Activated CD4-positive, alpha-beta T cell treated with anti-CD3 and anti-CD28 coated beads for 4 hours (primary cell): ENCODE measurements at places on chromosomes 3 and 15.

DNA sequence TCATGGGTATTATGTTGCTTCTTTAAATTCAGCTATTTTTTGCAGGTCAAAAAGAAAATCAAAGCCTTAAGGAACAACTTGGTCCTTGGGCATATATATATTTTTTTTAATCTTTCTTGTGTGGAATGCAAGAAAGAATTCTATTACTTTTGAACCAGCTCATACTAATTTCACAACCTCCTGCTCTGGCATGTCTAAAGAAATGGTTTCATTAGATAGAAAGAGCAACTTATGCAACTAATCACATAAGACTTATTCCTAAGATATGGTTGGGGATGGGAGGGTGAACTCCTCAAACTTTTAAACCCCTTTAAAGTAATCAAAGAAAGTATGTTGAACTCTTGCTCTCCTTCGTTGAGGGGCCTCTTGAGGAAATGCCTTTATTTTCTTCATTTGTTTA lies 114.9 kb downstream of the GMNC start:
- no peak for DNase-seq

GRCh38 chr3:177193688-177194268 lies 3.5 kb downstream of the TBL1XR1 start:
- DNase-seq: no peak

GRCh38 chr3:38150780-38151528 lies 12.5 kb downstream of the MYD88 start:
- DNase-seq: no peak

- DNase-seq: peak; percentile 5
Measured at GRCh38 chr3:69385723-69386555, at the start of gene FRMD4B. Gene FRMD4B, minus strand, starts transcription at chr3:69386088. Its CDS starts 99 bp downstream, at chr3:69385989.

- DNase-seq: no peak
Measured at GRCh38 chr3:172614340-172615274, 91.4 kb upstream of the TNFSF10 start.

DNA sequence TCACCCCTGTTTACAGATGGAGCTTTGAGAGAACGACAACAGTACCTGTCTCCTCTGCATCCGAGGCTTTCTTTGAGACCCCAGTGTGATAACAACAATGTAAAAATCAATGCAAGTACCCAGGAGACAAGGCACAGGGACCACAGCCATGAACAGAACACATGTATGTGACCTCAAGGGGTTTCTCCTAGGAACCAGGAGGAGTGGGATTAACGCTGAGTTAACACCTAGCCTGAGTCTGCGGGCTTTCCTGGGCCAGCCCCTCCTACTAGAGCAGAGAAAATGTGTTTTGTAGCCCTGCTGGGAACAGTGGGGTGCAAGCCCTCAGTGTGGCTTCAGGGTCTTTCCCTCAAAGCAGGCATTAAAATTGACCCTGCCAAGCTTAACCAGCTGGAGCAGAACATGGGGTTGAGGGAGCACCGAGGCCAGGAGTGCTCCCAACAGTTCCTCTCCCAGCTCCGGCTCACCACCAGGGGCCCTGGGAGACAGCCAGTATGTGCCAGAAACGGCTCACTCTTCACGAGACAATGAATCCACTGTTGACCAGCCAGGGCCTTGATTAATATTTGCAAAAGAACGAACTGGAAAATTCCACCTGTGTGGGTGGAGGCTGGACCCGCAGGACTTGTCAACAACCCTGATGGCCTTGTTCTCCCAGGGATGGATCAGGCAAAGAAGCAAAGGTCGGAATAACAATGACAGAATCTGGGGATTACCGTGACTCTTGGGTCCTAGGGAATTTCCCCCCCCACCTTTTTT lies 3.6 kb downstream of the CHDH start:
- no peak for DNase-seq

DNA sequence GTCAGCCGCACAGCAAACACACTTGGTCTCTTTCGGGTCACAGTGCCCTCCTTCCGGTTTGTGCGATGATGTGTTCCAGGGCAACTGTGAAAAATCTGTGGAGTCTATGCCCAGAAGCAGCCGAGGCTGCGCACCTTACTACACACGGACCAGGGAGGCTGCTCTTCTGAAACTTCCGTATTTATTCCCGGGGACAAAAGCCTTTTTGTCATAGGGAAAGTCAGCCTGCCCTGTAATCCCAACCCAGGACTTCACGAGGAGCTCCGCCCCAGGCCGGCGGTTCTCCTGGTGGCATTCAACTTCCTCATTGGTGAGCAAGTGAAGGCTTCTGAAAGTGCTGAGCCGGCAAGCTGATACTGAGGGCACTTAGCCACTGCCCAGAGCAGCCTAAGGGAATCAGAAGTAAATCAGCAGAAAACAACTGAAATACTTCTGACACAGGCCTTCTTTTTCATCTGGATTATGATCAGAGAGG lies 126.5 kb downstream of the FMN1 start:
- no peak for DNase-seq

GRCh38 chr3:197491923-197492664 lies 63.7 kb downstream of the BDH1 start:
- DNase-seq: no peak

DNA sequence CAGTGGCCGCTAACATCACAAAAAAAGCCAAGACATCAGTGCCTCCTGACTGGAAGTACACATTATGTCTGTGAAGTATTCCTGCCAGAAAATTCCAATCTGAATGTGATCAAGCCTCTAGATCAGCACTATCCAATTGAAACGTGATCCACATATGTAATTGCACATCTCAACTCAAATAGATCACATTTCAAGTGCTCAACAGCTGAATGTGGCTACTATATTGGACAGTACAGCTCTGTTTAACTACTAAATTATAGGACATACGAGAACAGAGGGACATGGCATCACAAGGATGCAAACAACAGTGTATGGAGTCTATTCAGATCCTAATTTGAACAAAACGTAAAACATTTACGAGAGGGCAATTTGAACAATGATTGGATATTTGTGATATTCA lies 542 bp upstream of the UBAP1L start:
- no peak for DNase-seq

- no peak for DNase-seq
Measured at GRCh38 chr3:56468184-56469106, at the start of gene ERC2. Gene ERC2, minus strand, starts transcription at chr3:56468467.

DNA sequence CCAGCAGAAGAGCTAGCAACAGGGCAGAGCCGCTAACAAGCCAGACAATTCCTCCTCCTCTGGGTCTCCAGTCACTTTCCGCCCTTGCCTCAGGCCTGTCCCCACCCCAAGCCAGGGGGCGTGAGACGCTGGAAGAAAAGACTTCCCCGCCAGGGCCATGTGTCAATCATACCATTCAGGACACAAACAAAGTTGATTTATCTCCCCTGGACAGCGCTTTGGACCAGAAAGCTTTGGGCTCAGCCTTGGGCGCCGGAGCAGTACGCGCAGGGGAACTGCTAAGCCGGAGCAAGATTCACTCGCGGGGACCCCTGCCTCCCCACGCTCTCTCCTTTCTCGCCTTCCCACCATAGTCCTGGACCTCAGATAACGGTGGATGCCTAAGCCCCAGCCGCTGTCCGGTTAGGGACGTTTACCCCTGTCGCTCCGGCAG lies 479 bp downstream of the LRRC2 start:
- no peak for DNase-seq

GRCh38 chr15:39040861-39041260 lies 476.2 kb upstream of the RASGRP1 start:
- no peak for DNase-seq

DNA sequence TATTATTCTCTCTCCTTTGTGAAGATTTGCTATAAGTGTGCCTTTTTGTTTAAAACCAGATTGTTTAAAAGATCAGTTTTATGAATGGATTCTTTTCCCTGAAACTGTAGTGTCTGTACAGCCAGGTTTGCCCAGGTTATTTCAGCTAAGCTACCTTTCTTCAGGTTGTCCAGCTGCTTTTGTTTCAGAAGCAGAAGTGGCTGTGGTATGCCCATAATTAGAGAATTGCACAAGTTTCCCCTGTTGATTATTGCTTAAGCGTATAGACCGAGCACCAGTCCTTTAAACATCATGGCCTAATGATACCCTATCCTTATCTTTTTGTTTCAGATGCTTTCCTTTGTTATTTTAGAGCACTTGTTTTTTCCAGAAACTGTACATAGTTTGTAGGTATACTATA lies 10.2 kb downstream of the ASB7 start:
- DNase-seq: no peak

DNA sequence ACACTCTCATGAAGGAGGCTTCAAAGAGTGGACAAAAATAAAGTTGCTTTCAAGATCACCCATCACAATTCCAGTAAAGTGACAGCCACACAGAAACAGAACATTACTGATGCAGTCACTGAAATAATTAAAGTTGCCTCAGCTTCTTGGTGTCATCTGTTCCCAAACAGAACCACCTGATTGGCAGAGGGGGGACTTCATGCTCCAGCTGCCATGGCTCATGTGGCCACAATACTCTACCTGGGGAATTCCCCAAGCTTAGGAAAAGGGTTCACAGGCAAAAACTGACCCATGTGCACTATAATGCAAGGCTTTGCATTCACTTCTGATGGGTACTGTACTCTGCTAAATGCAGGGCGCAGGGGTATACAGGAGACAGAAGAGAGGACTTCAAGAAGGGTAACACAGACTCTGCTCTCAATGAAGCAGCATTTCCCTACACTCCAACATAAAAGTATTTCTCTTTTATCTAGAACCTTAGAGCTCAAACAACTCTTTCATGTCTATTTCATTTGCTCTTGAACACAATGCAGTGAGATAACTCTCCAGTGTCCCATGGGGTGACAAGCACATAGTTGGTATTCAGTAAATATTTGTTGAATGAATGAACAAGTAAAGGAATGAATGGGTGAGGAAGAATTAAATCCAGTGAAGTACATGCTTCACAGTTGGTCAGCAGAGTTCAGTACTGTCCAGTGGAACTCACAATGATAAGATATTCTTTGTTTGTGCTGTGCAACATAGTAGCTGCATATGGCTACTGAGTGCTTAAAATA lies 8.6 kb upstream of the CTNNB1 start:
- DNase-seq: no peak

DNA sequence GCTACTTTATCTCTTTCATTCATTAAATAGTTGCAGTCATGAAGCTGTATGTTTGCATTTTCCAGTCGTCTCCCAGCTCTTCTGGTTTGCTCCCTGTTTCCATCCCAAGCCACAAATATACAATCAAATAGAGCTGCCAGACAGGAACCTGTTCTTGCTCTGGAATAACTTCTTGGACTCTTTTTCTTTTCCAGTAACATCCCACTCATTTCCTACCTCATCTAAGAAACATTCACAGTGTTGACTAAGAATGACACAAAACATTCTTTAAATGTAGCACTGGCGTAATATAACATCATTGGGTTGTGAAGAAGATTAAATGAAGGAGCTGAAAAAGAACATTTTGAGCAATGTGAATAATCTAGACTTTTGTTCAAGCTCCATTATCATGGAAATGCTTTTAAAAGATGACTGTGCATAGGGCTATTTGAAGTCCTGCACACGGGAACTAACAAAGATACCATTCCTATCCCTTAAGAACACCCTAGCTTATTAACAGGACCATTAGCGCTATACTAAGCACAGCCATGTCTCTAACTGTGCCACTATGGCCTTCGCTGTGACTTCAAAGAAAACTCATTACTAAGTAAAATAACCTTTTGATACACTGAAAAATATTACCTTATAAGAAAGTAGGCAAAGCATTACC lies 574.0 kb downstream of the NAALADL2 start:
- no peak for DNase-seq

GRCh38 chr3:129240436-129240835 lies 9.0 kb upstream of the COPG1 start:
- DNase-seq: no peak

DNA sequence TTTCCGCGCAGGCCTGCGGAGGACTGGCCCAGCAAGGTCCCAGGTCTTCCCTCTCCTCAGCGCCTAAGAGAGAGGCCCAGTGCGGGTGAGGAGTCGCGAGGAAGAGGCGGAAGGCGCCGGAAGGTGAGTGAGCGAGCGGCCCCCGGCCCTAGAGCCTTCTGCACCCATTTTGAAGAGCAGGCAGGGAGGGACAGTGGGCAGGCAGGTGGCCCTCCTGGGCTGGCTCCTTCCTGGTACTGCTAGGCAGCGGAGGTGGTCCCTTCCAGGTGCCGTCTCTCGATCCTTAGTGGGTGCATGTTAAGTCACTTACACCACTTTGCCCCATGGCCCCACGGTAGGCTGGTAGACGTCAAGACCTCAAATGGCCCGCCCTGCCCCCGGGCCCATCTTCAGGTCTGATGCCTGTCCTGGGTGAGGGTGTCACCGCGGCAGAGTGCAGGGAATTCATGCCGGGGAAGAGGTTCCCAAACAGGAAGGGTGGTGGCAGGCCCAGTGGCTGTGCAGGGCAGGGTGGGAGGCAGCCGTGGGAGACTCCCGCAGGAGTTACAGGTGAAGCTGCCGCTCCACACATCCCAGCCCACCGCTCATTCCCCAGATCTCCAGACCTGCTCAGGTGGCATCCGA lies 14.4 kb downstream of the PAK6 start:
- DNase-seq: no peak

DNA sequence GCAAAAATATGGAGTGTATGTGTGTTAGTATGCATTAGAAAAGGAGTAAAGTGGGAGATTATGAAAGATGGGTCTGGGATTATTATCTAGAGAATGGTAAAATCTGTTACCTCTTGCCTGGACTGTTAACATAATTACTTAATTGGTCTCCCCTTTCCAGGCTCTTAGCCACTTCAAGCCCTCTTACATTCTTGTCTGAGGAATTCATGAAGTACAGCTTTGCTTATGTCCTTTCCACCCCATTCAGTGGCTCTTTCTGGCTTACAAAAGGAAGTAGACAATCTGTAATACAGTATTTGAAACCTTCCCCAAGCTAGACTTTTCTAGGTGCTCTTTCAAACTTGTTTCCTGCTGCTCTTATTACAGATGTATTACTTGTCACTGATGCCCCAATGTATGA lies 129.8 kb downstream of the MBNL1 start:
- no peak for DNase-seq

GRCh38 chr15:92938387-92938786 lies 38.3 kb downstream of the CHD2 start:
- no peak for DNase-seq
